ENCODE measurements at places on chromosomes 6 and 20.

GRCh38 chr6:109660526-109661320, 30.3 kb downstream of the AK9 start:
- no peak for DNase-seq

DNA sequence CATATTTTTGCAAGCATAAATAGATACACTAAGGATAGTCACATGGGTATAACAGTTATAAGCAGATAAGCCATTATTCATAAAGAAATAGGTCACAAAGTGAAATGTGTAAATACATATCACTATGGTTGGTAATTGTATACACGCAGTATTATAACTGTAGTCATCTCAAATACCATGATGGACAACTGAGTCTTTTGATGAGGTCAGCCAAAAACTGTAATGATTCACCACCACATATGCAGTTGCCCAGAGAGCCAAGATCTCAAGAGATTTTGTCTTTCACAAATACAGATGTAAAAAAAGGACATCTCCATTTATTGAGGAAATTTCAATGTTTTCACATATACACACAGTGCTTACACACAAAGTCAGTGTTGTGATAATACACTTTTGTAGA, 28.3 kb downstream of the ZNF292 start:
- no peak for DNase-seq

GRCh38 chr6:119028091-119028490, 50.4 kb downstream of the FAM184A start:
- DNase-seq = no peak

DNA sequence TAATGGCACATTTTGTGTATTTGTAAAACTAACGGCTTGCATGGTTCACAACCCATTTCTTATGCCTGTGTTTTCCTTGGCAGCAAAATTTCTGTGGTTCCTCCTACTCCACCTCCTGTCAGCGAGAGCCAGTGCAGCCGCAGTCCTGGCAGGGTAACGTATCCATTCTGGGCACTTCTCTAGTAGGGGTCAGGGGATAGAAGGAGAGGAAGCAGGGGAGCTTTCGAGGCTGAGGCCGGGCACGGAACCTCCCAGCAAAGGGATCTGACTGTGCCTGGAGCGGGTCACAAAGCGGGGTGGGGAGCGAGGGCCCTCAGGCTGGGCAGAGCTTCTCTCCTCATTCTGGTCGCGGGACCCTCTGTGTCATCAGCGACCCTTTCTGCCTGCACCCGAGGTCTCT, 58.4 kb downstream of the SYTL3 start:
- no peak for DNase-seq

GRCh38 chr6:128389820-128390534, 130.4 kb downstream of the PTPRK start:
- no peak for DNase-seq

DNA sequence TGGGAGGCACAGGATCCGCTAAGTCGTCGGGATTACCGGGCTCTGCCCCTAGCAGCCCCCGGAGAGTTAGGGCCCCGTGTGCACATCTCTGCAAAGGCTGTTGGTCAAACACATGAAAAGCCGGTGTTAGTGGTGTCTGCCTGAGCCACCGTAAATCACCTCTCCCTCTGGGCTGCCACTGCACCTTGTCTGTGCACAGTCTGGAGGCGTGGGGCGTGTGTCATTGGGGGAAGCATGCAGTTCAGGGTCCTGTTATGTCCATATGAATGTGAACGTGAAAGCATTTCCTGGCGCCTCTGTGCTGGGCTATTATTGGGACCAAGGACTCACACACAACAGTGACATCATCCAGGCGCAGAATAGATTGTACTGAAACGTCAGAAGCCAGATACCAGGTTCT, 305.6 kb downstream of the NRN1 start:
- no peak for DNase-seq

GRCh38 chr6:109015176-109015575, 79.5 kb downstream of the SESN1 start:
- no peak for DNase-seq

- DNase-seq = no peak
These were observed 80.4 kb downstream of the SULF2 start for GRCh38 chr20:47704746-47705496.

GRCh38 chr20:3768342-3769130, 983 bp upstream of the ADISSP start:
- DNase-seq = peak; percentile 89

DNA sequence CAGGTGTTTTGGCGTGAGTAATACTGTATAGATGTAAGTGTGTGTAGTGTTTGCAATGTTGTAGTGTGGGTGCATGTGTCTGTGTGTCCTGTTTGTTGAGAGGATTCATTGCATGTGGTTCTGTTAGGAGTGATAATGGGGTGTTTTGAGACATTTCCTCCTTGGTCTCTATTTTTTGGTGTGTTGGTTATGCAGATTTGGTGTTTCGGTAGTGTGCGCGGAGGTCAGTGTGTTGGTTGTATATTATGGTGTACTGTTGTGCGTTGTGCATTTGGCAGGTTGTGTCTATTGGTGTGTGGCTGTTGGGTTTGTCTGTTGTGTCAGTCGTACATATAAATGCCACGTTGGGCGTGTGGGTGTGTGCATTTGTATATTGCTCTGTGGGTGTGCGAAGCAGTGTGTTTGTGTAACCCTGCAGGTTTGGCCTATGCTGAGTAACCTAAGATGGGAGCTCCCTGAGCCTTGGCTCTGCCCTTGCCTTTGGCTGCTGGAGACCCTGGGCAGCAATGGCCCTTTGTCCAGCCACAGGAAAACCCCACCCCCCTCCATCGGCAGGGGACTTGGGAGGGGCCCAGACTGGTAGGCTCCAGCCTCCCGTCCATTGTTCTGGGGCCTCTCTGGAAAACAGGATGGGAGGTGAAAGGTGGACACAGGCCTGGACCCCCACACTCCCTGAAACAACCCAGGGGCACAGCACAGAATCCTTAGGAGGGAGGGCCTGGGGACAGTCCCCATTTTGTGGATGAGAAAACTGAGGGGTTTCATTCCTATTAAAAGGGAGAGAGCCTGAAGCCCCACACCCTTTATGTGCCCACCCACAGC, 10.3 kb upstream of the ID1 start:
- DNase-seq = no peak

Data from T-helper 2 cell (primary cell).